ENCODE measurements at places on chromosomes 12 and 14.

DNA sequence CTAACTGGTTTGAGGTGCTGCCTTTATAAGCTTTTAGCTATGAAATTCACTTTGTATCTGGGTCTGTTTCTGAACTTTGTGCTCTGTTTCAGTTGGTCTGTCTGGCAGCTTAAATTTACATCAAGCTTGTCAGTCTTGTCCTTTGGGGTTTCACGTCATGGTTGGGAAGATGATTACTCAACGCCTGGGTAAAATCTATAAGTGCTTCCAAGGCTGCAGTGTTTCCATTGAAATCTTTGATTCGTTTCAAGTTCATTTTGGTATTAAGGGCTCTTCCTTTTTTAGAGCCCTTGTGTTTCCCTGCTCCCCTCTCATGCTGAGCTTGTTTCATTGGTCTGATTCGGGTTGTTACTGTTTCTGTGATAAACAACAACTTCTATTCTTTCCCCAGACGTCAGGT, 58.2 kb downstream of the FBXW8 start:
- DNase-seq = no peak

GRCh38 chr12:6927379-6928021, at the start of gene ATN1:
Gene ATN1 (plus strand): TSS chr12:6927959. CDS start chr12:6934002, 6,043 bp downstream.
- peak; percentile 52 for DNase-seq

DNA sequence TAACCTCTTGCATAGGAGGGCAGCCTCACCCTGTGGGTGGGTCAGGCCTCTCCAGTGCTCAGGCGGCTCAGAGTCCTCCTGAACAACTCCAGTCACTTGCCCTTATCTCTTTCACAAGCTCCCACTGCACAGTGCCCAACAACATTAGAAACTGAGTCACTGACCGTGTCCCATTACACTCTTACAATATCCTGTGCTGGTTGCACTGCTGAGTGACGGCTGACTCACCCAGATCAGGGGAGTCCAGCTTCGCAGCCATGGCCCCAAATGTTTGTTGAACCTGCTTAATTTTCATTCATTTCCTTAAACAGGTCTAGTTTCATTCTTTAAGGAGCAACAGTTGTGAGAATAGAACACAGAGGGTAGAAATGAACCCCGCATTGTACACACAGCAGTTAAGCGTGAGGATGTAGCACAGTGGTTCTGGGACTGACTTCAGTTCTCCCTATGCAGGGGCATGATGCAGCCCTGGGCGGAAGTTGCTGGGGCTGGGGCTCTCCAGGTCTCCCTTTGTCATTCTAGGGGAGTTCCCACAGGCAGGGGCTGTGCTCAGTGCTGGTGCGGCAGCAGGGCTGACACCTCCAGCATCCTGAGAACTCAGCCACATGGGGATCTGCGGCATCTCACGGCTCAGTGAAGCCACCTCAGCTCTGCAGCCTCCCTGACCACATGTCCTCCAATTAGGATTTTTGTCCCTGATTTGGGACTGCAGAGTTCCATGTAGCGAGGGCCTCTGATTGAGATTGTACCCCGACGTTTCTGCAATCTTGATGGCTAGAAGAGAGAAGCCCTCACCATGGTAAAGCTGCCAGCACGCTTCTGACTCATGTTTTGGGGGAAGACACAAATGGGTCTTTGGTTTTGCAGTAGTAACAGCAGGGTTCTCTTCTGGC, 16.1 kb downstream of the GPR68 start:
- DNase-seq = no peak

DNA sequence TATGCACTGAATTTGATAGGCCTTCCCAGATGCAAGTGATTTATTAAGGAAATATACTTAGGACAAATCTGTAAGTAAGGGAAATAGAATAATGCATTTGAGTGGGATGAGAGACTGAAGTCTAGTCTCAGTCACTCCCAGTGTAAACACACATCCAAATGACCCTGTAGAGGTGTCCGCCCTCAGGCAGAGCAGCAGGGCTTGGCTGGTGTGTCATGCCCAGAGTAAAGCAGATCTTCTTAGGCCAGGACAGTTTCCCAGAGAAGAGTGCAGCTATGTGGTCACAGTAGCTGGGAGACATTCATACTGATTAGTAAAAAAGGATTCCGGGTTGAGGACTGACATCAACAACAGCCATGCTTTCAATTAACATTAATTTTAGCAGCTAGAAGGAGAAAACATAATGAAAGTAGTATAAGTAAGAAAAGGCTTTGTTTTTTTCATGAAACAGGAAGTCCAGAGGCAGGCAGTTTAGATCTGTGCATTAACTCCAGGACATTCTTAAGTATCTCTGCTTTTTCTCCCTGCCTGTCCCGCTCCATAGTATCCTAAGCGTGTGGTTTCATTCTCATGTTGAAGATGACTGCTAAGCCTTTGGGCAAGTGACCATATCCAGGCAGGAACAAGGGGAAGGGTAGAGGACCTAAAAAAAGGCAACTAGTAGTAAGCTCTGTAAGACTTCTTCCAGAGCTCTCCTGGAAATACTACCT, 35.7 kb downstream of the CNTN1 start:
- DNase-seq = no peak

DNA sequence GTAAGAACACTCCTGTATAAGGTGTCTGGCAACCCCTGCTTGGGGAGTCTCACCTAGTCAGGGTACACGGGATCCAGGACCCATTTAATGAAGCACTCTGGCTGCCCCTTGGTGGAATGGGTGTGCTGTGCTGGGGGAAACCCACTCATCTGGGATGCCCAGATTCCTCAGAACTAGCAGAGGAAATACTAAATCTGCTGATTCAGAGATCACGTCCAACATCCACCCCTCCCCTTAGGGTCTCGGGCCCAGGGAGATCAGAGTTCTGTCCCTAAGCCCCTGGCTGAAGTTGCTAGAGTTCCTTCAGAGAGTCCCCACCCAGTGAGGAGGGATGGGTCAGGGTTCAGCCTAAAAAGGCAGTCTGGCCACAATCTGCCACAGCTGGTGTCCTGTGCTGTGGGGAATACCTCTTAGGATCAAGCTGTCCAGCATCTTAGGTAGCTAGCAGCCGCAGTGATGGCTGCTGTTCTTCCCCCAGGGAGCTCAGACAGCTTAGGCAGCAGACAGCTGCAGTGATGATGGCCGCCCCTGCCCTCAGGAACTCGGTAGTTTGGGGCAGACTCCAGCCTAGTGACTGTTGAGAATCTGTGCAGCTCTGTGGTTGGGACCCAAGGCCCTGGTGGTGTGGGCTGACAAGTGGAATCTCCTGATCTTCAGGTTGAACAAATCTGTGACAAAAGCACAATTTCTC, 74.8 kb downstream of the IFNG-AS1 start:
- DNase-seq = no peak

GRCh38 chr12:49088150-49088931, 6.3 kb downstream of the DHH start:
- peak; percentile 88 for DNase-seq

DNA sequence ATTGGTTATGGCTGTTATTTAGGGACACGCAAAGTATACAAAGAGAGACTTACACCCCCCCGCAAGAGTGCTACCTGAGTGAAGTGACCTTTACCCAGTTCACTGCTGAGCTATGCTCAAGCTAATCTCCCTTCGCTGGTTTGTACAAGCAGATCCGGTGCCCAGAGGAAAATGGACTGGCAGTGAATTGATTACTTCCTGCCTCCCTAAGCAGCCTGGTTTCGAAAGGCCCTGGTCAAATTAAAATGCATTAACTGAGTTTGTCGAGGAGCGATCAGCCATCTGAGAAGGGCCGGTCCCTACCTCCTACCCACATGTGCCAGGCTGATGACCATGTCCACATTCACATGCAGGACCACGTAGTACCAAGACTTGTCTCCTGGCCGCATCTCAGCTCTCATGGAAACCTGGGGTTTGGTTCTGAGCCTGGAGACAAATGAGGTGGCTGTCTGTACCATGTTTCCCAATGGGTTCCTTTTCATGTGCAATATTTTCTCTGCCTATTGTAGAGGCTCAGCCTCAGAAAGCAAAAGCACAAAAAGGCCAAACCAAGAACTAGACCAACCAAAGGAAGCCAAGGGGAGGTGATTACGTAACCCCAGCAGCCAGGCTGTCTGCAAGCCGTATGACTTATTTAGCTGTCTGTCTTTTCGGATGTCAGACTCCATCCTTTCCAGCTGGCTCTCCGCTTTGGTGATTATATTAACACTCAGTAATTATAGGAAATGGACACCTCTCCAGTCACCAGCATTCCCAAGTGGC, 284.7 kb upstream of the PWP1 start:
- DNase-seq = peak; percentile 70

- DNase-seq = no peak
These were observed 123.5 kb upstream of the BCL2L14 start for GRCh38 chr12:11947213-11947612.

DNA sequence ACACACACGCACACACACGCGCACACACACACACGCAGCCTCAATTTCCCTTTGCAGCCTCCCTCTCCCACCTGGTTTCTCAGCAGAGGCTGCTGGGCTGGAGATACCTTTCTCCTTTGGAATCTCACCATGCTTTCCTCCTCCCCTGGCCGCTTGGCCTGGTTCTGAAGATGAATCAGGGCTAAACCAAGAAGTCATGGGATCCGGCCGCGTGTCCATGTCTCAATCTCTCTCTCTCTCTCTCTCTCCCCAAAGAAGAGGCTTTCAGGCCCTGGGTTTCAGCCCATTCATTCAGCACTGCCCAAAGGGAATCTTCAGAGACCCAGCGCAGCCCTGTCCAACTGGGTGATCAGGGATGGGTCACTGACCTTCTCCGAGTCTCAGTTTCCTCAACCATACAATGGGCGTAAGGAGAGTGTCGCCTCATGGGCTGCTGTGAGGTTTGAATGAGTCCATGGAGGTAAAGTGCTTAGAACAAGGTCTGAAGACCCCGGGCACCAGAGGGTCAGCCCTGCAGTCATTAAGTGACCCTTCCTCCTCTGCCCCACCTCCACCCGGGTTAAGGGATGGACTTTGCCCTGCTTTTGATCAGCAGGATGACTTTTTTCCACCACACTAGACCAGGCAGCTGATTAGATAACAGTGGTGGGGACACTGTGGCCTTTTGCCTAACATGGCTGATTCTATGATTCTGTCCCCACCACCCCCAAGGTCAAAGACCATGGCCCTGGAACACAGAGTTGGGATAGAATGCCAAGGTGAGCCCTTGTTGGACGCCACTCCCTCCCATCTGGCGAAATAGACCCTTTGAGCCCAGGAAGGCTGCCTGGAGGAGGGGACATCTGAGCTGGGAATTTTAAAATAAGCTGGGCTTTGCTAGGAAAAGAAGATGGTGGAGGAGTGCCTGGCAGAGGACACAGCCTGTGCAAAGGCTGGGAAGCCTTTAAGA, 42.1 kb downstream of the SCARB1 start:
- no peak for DNase-seq

DNA sequence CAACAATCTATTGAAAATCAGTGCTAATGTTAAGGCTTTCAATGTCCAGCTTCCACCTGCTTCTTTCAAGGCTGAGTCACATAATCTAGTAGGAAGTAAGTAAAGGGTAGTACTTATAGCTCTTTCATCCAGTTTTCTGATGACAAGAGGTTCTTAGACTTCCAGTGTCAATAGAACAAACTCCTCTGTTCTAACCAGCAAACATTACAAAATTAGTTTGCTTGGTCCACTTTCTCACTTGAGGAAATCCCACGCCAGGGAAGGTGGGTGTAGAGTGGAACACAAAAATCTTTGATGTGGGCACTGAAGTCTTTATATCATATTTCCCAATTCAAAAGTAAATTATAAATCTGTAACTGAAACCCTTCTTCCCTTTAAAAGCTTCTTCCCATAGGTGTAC, 2.6 kb downstream of the NPC2 start:
- DNase-seq = no peak

DNA sequence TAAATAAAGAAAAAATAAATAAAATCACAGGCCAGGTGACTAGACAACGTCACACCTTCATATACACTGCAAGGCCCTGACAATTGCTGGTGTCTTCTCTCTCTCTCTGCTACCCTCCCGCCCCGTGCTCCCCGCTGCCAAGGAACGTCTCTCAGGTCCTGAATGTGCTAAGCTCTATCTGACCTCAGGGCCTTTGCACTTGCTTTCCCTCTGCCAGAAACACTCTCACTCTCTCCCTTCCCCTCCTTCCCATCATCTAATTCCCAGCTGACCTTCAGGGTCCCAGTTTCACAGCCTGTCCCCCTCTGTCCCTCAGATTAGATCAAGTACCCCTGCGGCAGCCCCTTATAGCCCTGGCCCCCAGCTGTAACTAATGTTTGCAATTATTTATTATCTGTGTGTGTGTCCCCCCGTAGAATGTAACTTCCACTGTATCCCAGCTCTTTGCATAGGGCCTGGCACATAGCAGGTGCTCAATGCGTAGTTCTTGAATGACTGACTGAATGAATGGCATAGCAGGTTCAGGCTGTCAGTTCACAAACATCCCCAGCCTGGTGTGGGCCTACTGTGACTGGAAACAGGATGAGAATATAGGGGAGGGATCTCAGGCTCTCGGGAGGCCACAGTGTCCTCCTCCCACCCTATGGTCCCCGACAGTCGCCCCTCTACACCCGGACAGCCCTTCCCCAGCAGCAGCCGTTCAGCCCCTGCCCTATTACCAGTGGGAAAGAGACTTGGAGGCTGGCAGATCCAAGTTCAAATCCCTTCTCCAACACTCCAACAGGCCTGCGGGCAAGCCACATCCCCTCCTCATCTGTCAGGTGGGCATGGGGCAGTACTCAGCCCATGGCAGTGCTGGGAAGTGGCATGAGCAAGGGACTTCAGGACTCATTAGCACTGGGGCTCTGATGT, 6.6 kb downstream of the BEGAIN start:
- DNase-seq = no peak

GRCh38 chr12:43336962-43337555, 214.9 kb downstream of the ADAMTS20 start:
- DNase-seq = peak; percentile 61

DNA sequence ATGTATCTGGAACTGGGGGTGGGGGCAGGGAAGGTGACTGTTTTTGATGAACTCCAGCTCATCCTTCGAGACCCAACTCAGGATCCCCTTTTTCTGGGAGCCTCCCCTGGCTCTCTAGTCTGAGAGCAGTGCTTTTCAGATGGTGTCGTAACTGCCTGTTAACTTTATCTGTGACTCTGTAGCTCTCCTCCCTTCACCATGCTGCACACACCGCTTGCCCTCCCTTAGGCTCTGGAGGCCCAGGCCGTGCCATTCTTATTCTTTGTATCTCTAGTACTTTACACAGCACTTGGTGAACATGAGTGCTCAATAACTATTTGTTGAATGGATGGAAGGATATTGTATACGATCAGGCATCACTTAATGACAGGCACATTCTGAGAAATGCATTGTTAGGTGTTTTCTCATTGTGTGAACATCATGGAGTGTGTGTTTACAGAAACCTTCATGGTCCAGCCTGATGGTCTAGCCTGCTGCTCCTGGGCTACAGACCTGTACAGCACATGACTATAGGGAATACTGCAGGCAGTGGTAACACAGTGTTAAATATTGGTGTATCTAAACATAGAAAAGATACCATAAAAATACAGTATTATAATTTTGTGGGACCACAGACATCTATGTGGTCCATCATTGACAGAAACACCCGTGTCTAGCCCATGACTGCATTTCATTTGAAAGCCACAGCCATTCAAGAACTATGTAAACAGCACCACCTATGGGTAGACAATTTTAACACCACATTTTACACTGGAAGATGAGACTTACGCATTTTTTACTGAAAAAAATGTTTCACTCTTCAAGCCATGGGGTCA, 91.8 kb downstream of the EML1 start:
- DNase-seq = peak; percentile 84
